Large intestine (tissue), 12 donors: ENCODE measurements at places on chromosomes 6 and 20. TPM values are rescaled to one million over a fixed set of nuclear protein-coding genes. Genes with fewer than 3 reads are reported as not detected.

The CPXM1 gene
- 28.6 TPM for polyA plus RNA-seq

The CST2 gene
- 0.07 TPM for polyA plus RNA-seq

The PPP1R16B gene
- polyA plus RNA-seq: 3.5 TPM

The CLPSL2 gene
- not detected for polyA plus RNA-seq

DNA sequence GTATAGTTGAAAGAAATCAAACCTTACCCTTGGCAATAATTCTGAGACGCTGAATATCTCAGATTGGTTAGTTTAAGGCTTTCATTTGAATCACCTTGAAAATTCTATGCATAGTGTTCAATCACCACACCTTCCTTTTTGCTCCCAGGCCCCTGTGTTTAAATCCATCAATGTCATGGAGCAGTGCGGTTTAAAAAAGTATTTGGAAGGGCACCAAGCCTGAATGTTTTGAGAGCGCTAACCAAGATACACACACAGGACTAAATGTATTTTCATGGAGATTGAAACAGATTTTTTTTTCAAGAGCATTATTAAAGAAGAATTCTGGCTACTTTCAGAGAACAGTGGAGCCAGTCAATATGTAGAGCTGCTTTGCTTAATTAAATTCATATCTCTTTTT, 195.7 kb downstream of the CENPW start:
- H3K27ac ChIP-seq: no peak overlapping the region
- H3K36me3 ChIP-seq: no peaks in the 10 kb centered on the region
- peaks cover 36% of the 10 kb centered on the region for H3K4me1 ChIP-seq
- no peak for DNase-seq

DNA sequence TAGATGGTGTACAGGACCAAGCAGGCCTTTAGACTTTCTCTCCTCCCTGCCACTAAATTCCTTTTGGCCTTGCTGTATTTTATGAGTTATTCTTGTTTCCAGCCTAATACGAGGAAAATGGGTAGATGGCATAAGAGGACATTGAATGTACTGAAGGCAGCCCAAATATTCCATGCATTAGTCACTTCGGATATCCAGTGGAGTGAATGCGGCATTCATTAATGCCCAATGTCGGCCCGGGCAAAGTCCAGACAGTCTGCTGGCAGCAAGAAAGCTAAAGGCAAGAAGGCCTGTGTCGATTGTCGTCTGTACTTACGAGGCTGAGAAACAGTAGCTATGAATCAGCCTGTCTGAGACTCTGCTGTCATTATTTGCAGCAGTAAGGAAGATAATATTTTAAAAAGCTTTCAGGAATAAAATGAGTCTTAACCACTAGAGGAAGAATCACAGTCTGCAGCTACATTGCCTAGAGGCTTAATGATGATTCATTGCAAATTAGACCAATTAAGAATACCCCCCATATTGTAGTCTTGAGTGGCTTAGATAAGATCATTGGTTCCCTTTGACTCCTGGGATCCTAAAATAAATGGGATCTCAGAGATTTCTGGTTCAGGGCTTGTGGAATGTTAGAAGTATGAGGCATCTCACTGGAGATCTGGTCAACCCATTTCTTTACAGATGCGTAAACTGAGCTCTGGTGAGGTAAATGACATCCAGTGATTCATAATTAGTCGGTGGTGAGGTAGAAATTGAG, 534.1 kb upstream of the JAG1 start:
- no peak overlapping the region for H3K4me3 ChIP-seq
- peak overlapping the region; percentile 65 for H3K27ac ChIP-seq
- H3K27me3 ChIP-seq: no peaks in the 10 kb centered on the region

DNA sequence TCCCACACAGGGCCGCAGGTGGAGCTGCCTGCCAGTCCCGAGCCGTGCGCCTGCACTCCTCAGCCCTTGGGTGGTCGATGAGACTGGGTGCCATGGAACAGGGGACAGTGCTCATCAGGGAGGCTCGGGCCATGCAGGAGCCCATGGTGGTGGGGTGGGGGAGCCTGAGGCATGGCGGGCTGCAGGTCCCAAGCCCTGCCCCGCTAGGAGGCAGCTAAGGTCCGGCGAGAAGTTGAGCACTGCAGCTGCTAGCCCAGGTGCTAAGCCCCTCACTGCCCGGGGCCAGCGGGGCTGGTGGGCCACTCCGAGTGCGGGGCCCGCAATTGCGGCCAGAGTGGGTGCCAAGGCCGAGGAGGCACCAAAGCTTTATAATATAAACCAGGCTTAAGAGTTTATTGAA, 479.7 kb downstream of the MMUT start:
- no peaks in the 10 kb centered on the region for H3K4me1 ChIP-seq
- H3K27ac ChIP-seq: no peak overlapping the region
- DNase-seq: no peak
- H3K36me3 ChIP-seq: no peaks in the 10 kb centered on the region
- no peak overlapping the region for H3K4me3 ChIP-seq

- peaks cover 90% of the 10 kb centered on the region for H3K27me3 ChIP-seq
- no peak overlapping the region for H3K27ac ChIP-seq
- peak overlapping the region; percentile 10 for H3K4me3 ChIP-seq
Observed at GRCh38 chr6:34145161-34146020, 496 bp downstream of the GRM4 start.

- H3K36me3 ChIP-seq: peaks cover 49% of the 10 kb centered on the region
- H3K27ac ChIP-seq: peak overlapping the region; percentile 50
- H3K27me3 ChIP-seq: no peaks in the 10 kb centered on the region
- peak; percentile 76 for DNase-seq
- H3K4me1 ChIP-seq: peaks cover 24% of the 10 kb centered on the region
Observed at GRCh38 chr6:41683523-41684310, 45.4 kb downstream of the MDFI start.

DNA sequence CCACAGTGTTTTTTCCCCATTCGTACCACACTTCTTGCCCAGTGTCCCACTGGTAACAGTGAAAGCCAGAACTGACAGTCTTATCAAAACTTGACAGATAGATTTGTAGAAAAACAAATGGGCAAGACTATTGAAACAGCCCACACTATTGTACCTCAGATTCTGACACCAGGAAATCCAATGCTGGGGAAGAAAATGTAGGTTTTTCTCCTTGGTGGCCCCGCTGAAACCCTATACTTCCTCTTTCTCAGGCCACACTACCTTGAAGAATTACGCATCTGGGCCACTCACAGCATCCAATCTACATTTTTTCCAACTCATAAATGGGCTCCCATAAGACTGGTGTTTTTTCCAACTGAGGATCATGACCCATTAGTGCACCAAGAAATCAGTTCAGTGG, 90.9 kb upstream of the HDDC2 start:
- H3K27me3 ChIP-seq: no peaks in the 10 kb centered on the region
- H3K4me1 ChIP-seq: no peaks in the 10 kb centered on the region

DNA sequence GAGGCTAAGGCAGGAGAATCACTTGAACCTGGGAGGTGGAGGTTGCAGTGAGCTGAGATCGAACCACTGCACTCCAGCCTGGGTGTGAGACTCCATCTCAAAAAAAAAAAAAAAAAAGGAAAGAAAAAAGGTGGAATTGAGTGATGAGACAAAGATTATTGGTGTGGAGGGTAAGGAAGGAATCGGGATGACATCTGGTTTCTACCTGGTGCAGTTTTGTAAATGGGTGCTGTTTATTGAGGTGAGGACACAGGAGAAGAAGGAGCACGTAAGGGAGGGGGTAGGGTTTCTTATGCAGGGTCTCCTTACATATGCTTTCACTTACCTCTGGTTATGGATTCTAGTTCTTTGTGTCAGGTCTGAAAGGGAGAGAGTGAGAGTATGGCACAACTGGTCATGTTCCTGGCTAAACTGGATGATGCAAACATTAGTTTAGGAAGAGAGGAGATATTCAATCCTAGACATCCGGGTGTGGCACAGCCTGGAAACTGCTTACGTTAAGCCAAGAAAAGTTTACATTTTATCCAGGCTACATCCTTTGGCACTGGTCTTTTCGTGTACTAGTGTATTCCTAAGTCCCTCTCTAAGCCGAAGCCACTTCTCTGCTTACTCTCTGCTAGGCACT, 5.4 kb downstream of the RALY start:
- H3K27ac ChIP-seq: no peak overlapping the region
- H3K27me3 ChIP-seq: no peaks in the 10 kb centered on the region
- H3K4me1 ChIP-seq: peaks cover 26% of the 10 kb centered on the region

DNA sequence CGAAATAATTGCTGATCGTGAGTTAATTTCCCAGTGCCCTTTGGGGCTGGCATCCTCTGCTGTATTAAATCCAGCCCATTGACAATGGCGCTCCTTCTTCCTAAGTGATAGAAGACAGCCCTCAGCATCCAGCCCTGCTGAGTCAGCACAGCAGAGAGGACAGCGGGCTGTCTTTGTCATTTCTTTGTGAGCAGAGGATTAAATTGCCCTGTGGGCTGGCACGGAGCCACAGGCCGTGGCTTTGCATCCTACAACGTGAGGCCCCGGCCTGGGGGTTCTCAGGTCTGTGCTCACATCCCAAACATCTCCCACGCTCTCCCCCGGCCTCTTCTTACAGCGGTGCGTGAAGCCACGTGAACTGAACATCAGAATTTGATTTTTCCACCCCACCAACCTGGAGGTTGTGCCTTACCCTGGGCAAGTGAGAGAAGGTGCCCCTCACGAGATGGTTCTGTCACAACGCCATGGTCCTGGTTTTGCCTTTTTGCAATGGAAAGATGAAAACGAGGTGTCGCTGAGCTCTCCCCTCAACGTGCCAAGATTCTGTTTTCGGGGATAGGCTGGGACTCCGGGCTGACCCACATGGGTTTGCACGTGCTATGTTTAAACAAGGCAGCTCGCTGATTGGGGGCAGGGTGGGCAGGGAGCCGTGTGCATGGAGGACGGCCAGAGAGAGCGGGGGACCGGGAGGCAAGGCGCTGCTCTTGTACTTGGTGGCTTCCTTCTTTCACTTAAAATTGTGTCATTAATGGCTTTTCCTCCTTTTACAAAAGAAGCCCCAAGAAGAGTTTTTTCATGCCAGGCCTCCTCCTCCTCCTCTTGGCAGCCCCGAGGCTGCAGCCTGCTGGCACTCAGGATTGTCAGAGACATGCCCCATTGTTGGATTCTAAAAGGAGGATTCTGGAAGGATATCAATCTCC, 19.5 kb downstream of the CDH4 start:
- H3K36me3 ChIP-seq: no peaks in the 10 kb centered on the region
- H3K27me3 ChIP-seq: no peaks in the 10 kb centered on the region
- no peak for DNase-seq
- no peak overlapping the region for H3K4me3 ChIP-seq
- H3K27ac ChIP-seq: no peak overlapping the region

DNA sequence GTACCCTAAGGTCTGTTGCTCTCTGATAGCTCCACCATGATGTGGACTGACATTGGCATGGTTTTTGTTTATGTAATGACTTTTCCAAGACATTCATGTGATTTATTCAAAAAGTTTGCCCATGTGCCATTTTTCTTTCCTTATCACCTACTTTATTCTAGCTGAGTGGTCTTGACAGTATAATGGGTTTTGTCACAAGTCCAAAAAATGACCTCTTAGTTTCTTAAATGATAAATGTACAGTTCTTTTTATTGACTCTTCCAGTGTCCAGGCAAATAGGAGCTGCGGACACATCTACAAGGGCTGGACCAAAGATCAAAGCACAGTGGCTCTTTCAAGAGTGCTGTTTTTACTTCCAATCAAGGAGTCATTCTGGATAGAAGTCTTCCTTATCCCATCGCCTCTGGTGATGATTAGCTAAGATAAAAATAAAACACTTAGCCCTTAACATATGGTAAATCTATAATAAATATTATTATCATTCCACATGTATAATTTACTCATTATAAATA, 141.4 kb downstream of the MMUT start:
- H3K27me3 ChIP-seq: no peaks in the 10 kb centered on the region
- DNase-seq: no peak
- H3K27ac ChIP-seq: no peak overlapping the region
- H3K4me3 ChIP-seq: no peak overlapping the region

DNA sequence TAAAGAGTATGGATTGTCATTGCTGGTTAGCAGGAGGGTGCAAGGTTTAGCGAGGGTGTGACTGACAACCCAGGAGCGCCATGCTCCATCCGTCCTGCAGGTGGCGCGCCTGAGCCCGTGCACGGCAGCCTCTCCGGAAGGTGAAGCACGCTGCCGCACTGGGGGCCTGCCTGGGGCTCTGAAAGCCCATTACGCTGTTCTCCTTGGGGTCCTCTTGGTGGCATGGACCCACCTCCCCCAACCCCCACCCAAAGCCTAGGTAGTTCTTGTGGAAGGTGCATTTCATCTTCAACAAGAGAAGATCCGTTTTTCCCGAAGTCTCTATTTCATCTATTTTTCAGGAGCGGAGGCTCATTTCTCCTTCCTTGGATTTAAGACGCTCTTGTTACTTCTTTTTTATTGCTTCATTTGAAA, 197.4 kb upstream of the KCNG1 start:
- no peaks in the 10 kb centered on the region for H3K4me1 ChIP-seq
- DNase-seq: no peak
- peaks cover 44% of the 10 kb centered on the region for H3K27me3 ChIP-seq
- H3K27ac ChIP-seq: no peak overlapping the region
- no peak overlapping the region for H3K4me3 ChIP-seq
